Stimulated activated CD8-positive, alpha-beta memory T cell treated with anti-CD3 and anti-CD28 coated beads, Interleukin-4, amount 100 ng/mL, for 1 hour (primary cell): ENCODE measurements at places on chromosomes 4 and X.

DNA sequence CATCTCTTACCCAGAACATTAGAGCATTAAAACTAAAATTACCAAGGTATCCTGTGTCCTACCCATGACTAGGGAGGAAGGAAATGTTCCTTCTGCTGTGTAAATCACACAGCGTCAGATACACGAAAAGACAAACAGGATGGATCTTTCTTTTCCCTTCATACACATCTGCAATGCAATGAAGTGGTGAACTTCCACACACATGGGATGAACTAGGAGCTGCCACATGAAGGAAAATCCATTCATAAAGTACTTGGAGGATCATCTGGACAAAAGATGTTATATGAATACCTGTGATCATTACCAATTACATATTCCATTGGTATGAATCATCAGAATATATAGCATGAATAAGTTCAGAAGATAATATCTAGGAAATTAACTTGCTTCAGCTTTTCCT, 46.2 kb downstream of the LDB2 start:
- DNase-seq, result no peak

GRCh38 chrX:119688911-119689321, 4.1 kb downstream of the SEPTIN6 start:
- DNase-seq, result no peak

DNA sequence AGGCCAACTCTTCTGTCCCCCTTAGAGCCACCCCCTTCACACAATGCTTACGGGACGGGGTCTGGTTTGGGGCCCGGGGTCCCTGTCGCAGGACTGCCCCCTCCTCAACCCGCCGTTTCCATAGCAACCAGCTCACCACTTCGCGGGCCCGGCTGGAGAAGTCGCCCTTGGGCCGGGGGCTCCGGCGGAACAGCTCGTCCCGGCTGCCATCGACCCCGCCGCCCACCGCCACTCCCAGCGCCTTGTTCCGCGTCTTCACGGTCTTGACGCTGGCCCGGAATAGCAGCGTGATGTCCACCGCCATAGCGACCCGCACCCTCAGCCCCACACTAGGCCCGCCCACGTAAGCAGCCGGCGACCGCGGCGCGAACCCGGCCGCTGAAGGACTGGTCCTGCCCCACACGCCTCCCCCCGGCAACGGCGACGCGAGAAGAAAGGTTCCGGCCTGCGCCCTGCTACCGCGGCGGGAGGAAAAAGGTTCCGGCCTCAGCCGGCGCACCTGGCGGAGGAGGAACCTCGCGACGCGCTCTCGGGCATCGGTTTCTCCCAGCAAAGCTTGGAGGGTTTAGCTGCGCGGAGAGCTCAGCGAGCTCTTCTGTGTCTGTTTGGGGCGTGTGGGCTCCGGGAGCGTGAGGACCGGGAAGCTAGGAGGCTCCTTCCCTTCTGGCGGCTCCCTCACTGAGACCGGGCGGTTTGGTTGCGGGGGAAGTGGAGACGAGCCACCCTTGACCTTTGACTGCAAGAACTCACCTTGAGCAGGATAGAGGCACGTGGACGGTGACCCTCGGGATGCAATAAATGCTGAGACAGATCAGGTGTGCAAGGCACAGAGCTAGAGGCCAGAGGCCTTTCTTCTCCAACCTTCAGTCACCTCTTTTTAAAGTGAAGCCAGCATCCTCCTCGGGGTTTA, at the start of gene STX18:
TSS of gene STX18 (minus strand) at position 388 of the 910 bp plus-strand sequence. CDS start at position 304, 84 bp downstream.
- peak; percentile 76 for DNase-seq

GRCh38 chr4:141356963-141357335, 136.3 kb downstream of the ZNF330 start:
- DNase-seq, result no peak

- no peak for DNase-seq
Observed at GRCh38 chrX:153879741-153880439, 6.1 kb downstream of the L1CAM start.

GRCh38 chrX:39827951-39828350, 269.8 kb downstream of the BCOR start:
- DNase-seq, result no peak

- no peak for DNase-seq
Observed at GRCh38 chrX:1424147-1424851, 28.4 kb downstream of the ASMTL start.

GRCh38 chrX:71169586-71169985, 24.9 kb downstream of the NLGN3 start:
- no peak for DNase-seq

DNA sequence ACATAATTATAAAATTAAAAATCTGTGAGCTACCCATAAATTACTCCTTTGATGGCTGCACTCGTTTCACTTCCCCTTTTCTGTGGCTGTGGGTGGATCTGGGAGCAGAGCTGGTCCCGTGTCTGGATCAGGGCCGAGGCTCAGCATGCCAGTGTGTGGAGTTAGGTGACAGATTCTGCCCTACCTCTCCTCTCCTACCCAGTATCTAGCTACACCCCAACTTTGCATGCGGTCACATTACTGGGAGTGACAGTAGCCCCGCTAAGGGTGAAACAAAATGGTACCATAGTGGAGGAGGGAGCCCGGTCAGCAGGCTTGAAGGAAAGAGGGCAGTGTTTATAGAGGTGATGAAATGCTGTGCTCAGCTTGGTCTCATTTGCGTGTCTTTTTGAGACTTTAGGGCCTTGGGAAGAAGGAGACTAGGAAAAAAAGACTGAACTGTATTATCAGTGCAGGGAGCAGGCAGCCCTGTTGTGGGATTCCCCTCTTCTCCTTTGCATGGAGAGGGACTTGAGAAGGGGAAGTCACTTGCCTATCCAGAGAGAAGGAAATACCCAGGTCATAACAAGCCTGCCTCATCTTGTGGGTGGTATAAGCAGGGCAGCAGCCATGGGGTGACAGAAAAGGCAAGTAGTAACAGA, 48.4 kb downstream of the ARHGAP10 start:
- DNase-seq, result no peak

DNA sequence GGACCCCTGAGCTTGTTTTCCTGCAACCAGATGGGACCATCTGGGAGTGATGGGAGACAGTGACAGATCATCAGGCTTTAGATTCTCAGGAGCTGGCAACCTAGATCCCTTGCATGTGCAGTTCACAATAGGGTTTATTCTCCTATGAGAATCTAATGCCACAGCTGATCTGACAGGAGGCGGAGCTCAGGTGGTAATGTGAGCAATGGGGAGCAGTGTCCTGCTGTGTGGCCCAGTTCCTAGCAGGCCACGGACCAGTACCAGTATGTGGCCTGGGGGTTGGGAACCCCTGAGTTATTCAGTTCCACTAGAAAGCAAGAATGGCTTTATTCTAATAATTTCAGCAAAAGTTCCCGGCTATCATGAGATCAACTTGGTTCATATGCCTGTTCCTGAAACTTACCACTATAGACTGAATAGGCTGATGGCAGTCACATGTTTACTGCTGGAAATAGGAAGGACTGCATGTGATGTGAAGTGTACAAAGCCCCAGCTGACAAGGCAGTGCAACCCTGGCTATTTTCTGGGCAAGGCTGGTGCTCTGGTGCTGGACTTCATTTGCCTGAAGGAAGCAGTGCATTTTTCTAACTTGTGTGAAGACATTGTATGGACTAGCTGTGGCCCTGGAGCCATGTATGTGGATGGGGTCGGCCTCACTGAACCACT, 107.2 kb downstream of the SPRY1 start:
- no peak for DNase-seq

GRCh38 chr4:140078366-140078765, 75.6 kb downstream of the MAML3 start:
- no peak for DNase-seq

DNA sequence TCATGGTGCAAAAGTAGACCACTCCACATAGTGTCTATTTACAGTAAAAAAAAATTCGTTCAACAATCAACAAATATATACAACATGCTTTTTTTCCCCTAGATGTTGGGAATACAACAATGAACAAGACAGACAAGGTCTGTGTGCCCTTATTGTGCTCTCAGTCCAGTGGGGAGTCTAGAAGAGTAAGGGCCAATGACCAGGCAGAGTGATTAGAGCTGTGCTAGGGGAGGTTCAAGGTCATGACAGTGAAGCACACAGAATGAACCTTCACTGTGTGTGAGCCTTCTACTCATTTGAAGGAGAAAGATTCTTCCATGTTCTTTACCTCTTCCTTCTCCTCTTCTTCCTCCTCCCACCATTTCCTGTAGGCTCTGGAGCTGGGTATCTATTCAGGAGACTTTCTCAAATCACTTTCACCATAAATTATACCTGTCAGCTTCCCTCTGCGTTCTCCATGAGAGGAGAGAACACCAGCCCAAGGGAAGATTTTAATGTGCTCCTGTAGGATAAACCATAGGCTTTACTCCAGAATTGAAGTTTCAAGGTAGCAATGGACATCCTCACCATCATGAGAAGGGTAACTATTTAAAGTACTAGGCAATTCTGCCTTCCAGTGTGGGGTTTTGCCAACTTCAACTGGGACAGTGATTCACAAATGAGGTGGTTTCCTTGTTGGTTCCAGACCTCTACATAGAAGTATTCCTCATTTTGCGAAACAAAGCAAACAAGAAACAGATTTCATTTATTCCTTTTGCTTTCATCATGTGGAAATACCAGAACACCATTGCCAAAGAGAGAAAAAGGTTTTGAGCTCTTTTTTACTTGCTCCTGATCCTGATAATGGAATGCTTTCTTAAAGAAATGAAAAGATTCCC, 246.9 kb upstream of the GPC4 start:
- DNase-seq, result no peak

GRCh38 chrX:133697656-133698055, 282.4 kb upstream of the GPC4 start:
- DNase-seq, result no peak

GRCh38 chr4:85610450-85610849, 135.5 kb downstream of the ARHGAP24 start:
- no peak for DNase-seq

DNA sequence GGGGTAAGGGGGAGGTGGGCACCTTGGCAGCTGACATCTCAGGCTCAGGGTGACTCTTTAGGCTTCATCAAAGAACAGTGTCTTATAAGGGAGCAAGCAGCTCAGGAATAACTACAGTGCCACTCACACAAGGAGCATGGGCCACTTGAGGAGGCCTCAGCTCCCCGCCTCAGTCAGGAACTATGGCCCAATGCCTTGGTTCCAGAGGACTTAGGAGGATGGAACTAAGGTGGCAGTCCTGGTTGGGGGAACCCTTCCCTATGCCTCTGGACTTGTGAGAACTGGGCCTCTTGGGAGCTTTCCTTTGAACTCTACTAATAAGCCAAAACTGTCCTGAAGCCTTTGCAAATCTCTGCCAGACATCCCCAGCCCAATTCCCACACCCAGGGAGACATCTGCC, 160.6 kb downstream of the EFNB1 start:
- DNase-seq, result no peak

DNA sequence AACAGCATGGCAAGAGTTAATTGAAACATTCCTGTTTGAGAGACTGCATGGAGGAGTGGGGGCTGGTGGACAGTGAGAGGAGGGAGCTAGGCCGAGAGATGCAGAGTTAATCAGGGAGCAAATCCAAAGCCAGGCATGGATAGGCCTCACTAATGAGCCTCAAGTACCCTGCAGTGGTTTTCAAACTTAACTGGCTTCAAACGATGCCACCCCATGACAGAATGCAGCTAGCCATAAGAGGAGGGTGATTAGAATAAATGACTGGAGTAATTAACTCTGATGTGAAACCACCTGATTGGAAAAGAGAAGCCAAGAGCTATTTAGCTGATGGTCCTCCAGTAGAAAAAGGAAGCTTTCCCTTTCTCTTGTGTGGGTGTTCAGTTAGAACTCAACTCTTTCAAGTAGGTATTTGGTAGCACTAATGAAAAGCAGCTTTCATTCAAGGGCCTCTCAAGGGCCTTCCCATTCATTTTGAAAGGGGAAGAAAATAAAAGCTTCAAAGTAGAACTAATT, 215.4 kb upstream of the MAB21L2 start:
- DNase-seq, result no peak

GRCh38 chrX:68658530-68658929, 11.1 kb downstream of the STARD8 start:
- no peak for DNase-seq

DNA sequence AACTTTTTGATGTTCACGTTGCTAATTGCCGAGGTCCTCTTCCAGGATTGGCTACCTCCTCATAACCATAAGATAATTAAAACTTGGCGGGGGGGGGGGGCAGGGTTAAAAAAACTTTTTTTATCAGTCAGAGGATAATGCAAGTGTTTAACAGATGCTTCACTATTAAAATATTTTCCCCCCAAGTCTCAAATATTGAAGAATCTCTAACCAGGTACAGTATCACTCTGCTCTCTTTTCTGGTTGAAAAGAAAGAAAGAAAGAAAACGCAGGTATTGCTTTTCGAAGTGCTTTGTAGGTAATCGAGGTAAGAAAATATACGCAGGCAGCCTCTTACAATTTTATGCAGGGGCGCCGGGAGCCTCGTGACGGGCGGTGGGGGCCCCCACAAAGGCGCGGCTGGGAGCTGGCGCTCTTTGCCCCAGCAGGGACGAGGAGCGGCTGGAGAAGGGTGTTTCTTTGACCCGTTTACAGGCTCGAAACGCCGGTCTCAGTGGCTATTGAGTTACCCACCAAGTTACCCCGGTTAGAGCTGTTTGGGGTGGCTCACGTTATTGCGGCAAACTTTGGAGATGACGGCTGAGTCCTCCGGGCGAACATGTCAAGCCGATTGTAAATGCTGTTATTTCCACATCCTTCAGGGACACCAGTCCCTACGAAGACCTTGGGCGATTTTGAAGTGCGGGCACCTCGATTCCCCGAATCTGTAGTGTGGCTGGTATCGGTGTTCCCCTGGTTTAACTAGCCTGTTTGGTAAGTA, 477 bp upstream of the HAND2 start:
- no peak for DNase-seq

DNA sequence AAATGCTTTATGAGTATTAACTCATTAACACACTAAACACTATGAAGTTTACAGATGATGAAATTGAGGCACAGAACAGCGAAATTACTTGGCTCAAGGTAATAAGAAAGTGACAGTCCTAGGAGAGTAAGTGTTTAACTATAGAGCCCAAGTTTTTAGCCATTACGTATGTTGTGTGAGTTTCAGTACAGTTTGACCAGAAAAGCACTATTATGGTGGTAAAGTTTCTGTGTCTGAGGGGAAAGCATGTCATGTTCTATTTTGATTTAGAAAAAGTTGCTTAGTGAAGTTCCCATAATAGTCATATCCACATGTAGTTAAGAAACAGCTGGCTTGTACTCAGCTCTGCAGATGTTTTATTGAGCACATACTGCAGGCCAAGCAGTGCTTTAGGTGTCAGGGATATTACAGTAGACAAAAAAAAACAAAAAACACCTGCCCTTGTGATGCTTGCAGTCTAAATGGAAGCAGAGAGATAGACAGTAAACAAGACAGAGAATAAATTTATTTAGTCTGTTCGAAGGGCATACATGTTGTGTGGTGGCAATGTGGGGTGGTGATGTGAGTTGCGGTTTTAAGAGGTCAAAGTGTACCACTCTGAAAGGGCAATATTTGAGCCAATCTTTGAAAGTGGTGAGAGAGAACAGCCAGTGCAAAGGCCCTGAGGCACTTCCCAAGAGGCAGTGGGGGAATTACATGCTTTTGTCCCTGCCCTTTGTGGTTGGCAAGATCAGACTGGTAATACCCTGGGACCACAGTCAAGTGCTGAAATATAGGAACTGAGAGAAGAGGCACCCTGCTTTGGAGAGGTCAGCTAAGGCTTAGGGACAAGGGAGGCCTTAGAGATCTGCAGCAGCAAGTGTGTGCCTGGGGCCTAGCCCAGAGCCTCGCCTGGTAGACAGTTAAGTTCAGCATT, 6.2 kb downstream of the TMEM131L start:
- no peak for DNase-seq
